ENCODE measurements at places on chromosomes 16 and 17.

DNA sequence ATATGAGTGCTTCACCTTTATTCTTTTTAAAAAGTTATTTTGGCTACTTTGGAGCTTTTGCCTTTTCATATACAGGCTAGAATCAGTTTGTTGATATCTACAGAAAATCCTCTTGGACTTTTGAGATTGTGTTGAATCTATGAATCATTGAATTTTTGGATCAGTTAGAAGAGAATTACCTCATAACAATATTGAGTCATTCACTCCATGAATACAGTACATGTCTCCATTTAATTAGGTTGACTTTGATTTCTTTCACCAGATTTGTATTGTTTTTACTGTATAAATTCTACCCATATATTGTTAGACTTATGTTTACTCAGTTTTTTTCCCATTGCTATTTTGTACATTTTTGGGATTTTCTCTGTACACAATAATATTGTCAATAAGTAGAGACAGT is 54.4 kb downstream of the TAOK1 start:
- DNase-seq, result no peak

- DNase-seq, result no peak
Observed at GRCh38 chr17:78988152-78988551, 8.4 kb upstream of the LGALS3BP start.

GRCh38 chr16:84947022-84947421 is 64.3 kb downstream of the ZDHHC7 start:
- DNase-seq, result no peak

- DNase-seq, result no peak
Observed at GRCh38 chr16:11835309-11835708, 16.0 kb downstream of the RSL1D1 start.

DNA sequence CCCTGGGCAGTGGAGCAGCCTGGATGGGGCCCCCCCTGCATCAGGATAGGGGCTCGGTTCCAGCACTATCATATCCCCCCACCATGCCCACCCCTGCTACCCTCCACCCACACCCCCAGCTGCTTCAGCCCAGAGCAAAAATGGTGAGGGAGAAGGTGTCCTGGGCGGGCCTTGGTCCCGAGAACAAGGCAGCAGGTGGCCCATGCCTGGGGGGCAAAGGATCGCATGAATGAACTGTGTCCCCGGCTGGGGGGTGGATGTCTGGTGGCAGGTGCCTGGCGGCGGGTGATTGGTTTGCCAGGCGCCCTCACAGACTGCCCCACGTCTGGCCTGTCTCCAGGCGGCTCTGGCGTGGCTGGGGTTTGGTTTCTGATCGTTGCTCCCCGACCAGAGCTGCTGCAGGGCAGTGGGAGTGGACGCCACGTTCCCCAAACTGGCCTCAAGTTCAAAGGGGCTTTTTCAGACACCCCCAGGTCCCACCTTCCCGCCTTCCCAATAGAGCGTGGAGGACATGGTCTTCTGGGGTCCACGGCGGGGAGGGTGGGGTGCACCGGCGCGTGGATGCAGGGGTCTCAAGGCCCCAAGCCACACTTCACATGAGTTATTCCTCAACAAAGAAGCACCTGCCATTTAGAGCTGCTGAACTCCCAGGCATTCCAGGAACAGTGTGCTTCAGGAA is 12.6 kb downstream of the UTS2R start:
- DNase-seq, result no peak

GRCh38 chr17:17868641-17869522 is 32.1 kb upstream of the SREBF1 start:
- no peak for DNase-seq

Data from NCI-H2227 treated with DMSO at 0.1 percent for 48 hours (cell line).